NCI-H2171 treated with DMSO at 0.1 percent for 48 hours (cell line): ENCODE measurements at places on chromosomes 13 and 19.
A peak's percentile ranks its signal among the peaks of the same experiment; 100 is the strongest.

DNA sequence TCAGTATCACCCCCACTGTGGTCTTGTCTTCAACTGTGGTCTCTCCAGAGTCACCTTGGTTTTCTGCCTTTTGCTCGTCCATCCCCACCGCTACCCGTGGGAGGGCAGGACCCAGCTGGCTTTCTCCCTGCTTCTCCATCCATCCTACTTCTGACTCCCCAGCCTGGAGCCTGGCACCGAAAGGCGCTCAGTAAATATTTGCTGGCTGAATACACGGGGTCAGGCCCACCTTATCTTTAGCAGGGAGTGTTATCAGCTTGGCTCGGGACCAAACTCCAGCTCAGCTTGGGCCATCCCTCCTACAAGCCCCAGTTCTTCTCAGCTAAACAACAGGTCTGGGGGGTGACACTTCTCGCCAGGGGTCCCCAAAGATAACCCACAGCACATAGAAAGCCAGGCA lies 62.0 kb upstream of the KLF2 start:
- DNase-seq, result no peak

DNA sequence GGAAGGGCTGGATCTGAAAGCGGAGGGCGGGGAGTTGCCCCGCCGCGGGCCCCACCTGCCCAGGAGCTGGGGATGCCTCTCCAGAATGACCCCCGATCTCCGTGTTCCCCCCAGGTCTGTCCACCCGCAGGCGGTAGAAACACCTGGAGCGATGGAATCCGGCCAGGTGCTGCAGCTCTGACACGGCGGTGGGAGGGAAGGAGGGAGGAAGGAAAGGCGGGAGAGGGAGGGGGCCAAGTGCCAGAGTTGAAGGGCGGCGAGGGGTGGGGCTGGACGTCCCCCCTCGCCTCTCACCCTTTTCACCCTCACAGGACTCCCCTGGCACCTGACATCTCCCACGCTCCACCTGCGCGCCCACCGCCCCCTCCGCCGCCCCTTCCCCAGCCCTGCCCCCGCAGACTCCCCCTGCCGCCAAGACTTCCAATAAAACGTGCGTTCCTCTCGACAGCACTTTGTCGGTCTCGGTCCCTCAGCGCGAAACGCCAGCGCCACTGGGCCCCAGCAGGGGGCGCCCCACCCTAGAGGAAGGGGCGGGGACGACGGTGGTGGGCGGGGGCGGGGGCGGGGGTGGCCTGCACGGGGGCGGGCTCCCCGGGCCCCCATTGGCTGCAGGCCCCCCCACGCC lies 337 bp upstream of the FXYD7 start:
- peak; percentile 69 for DNase-seq

GRCh38 chr19:848386-848921 lies 3.6 kb upstream of the ELANE start:
- DNase-seq, result no peak

DNA sequence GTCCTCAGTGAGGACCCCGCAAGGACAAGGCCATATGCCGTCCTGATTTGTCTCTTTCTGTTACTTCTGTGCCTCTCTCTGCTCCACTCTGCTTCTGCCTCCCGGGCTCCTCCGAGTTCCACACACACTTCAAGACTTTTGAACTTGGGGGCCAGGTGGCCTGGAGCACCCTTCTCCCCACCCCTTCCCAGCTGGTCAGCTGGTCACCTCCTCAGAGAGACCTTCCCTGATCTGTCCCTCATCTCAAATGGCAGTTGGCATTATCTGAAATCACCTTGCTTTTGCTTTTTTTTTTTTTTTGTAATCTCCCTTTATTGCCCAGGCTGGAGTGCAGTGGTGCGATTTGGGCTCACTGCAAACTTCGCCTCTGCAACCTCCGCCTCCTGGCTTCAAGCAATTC lies 2.2 kb upstream of the S1PR5 start:
- DNase-seq, result no peak

- DNase-seq, result peak; percentile 19
Observed at GRCh38 chr13:23799945-23800344, 89.3 kb downstream of the MIPEP start.

DNA sequence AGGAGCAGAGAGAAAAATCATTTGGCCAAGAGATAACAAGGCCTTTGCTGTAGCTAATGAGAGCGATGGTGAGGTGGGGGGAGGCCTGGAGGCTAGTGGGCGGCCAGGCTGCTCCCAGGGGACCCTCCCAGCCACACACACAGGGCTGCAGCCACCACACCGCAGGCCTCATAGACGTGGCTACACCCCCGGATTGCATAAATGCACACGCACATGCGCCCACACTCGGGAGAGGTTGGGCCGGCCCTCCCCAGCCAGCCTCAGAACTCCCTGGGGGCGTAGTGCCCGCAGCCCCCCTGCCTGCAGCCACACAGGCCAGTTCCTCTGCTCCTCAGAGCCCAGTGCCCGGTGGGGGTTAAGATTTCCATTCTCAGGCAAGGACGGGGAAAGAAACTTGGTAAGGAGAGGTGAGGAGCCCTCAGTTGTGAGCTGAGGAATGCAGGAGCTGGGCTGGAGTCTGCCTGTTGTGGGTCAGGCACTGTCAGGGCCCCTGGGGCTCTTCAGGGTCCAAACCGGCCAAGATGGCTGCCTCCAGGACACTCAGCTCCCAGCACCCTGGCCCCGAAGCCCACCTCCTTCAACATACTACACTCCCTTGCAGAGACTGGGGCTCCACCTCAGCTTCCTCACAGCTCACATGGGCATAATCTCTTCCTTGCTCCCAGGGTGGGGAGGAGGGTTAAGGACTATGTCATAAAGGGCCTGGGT lies 8.0 kb downstream of the PTH2 start:
- no peak for DNase-seq
